ENCODE measurements at places on chromosomes 2 and 18. TPM values are rescaled to one million over a fixed set of nuclear protein-coding genes. Genes with fewer than 3 reads are reported as not detected.

GRCh38 chr18:2240311-2240705 lies 331.0 kb downstream of the METTL4 start:
- DNase-seq: no peak

DNA sequence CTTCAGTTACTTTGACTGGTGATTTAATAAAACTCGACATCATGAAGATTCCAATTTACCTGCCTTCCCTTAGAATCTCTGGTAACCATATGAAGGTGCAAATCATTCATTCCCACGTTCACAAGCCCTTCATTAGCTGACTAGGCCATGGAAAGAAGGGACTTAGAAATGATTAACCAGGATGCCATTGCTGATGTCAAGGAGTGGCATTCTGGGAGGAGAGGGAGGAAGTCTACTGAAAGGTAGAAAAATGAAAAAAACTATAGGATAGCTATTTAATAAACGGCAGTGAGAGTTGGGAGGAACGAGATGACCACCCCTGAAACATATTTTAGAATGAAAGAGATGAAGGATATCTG lies 1.4 kb downstream of the ATIC start:
- DNase-seq: no peak

FANCL gene
- 42.8 TPM for total RNA-seq

DNA sequence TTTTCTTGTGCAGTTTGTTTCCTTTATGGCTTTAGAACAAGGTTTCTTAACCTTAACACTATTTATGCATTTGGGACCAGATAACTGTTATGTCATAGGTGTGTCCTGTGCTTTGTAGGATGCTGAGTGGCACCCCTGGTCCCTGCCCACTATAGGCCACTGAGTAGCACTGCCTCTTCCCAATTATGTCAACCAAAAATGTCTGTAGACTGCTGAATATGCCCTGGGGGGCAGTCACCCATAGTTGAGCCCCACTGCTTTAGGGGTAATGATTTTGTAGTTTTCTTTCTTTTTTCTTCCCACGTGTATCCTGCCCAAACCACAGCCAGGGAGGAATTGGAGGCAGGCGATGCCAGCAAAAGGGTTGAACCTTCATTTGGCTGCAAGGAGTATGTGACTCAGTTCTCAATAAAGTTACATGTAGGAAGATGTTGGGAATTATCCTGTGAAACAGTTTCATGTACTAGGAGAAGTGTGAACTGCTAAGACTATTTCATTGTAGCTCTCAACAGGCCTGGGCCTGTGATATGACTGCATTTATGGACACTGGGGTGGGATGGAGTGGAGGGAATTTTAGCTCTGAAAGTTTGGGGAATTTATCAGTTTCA lies 65.7 kb downstream of the FMNL2 start:
- no peak for DNase-seq

DNA sequence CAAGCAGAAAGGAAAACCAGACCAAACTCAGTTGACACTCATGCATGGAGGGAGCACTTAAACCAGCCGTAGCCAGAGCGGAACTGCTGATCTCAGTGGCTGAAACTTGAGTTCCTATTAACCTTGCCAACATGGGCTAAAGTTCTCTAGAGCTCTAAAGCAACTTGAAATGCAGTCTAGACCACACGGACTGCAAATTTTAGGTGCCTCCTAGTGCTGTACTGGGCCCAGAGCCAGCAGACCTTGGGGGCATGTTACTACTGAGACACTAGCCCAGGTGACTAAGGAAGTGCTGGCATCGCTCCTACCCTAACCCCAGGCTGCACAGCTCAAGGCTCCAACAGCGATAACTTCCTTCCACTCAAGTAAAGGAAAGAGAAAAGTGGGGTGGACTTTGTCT lies 236.5 kb downstream of the AKAIN1 start:
- no peak for DNase-seq

DNA sequence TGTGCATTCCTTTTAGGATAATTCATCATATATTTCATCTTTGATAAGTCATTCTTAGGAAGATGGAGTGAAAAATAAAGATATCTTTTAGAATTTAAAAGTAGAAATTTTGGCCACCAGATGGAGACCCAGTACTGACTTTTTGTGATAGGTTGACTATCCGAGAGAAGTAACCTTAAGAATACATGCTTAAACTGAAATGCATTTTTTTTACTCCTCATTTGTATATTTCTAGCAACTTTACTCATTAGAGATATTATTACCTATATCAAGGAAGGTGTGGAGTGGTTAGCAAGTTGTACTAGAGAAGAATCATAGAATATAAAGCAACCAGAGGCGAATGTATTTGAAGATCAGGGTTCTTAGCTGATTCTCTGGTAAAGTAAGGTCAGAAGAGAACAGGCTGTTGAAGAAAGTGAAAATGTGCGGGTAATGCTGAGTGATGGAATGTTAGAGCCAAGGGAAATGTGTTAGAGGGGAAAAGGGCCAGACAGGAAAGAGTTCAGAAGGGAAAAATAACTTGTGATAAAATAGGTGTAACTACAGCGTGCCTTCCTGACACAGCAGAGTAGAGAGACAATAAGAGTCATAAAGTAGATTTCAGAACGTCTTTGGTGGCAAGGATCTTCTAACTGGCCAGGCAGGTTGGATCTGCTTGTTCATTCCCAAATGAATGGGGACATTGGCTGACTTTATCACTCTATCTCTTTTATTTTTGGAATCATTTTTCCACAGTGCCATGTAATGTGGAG lies 52.3 kb downstream of the TDRD15 start:
- no peak for DNase-seq

- DNase-seq: no peak
These were observed 53.4 kb downstream of the KLF7 start for GRCh38 chr2:207112383-207112782.

POTEJ gene
- total RNA-seq: not detected

APLF gene
- 14.4 TPM for total RNA-seq

GRCh38 chr2:141707486-141707885 lies 423.3 kb downstream of the LRP1B start:
- DNase-seq: no peak

DNA sequence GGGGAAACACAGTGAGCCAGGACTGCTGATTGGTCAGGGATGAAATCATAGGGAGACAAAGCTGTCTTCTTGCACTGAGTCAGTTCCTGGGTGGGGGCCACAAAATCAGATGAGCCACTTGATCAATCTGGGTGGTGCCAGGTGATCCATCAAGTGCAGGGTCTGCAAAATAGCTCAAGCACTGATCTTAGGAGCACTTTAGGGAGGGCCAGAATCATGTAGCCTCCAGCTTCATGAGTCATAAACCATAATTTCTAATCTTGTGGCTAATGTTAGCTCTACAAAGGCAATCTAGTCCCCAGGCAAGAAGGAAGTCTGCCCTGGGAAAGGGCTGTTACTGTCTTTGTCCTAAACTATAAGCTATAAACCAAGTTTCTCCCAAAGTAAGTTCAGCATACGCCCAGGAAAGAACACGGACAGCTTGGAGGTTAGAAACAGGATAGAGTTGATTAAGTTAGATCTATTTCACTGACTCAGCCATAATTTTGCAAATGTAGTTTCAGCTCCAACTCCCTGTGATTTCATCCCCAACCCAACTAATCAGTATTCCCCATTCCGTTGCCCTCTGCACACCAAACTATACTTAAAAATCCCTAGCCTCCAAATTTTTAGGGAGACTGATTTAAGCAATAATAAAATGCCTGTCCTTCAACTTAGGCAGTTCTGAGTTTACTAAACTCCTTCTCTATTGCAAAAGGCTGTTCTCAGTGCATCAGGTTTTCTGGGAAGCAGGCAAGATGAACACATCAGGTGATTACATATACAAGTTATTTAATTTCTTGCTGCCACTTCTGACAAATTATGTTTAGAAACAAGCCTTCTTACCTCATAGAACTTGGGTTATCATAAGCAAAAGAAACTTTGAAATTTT lies 226.9 kb upstream of the SPOPL start:
- DNase-seq: no peak

- no peak for DNase-seq
These were observed 37.3 kb upstream of the MRPL19 start for GRCh38 chr2:75609334-75609689.

MALL gene
- total RNA-seq: 24.1 TPM

DNA sequence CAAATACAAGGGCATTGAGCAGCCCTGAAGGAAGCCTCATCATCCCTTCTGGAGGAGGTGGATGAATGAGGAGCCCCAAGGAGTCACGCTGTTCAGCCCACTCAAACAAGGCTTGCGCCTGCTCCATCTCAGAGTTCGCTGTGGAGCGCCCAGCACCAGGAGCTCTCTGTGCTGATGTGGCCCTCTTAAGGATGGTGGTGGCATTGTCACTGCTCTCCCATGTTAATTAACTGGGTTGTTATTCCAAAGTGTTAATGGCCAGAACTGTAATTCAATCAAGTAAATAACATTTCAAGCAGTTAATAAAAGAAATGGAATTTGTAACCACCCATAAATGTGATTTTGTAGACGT lies 726.0 kb upstream of the RAB6C start:
- no peak for DNase-seq

GRCh38 chr2:98324181-98324580 lies 22.1 kb upstream of the CNGA3 start:
- DNase-seq: no peak

DNA sequence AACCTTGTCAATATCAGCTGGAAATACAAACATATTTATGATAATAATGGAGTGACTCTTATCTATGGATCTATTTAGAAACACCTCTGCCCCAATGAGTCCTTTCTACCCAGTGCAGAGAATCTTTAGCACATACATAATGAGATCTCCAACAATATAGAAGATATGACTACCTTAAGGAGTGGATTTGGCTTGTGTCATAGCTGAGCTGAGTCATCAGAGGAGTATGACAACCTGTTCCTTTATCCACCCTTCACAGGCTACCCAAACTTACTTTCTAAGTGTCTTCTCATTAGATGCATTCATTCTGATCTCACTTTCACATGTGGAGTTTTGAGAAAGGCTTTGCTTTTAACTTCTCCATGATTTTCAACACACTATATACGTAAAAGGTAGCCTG lies 1218.9 kb downstream of the DSC3 start:
- no peak for DNase-seq

DNA sequence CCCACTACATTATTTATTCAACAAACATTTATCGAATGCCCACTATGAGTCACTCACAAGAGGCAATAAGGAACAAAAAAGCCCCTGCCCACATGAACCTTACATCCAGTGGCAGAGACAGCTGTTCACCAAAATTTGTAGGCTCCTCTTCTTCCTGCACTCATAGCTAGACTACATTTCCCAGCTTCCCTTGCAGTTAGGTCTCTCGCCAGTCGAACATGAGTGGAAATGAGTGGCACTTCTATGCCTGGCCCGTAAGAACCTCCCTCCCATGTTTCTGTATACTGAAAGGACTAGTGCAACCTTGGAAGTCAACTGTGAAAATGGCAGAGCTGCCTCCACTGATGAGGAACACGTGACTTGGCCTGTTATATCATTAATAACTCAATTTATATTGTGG lies 19.4 kb upstream of the NCOA1 start:
- DNase-seq: no peak

GRCh38 chr2:218357236-218358177 lies 850 bp downstream of the CATIP start:
- no peak for DNase-seq

GRCh38 chr2:6308986-6309385 lies 556.7 kb downstream of the CMPK2 start:
- no peak for DNase-seq

RTKN gene
- 76.0 TPM for total RNA-seq
